Natural killer cell treated with Interleukin-12 subunit alpha and Interleukin-12 subunit beta and Interleukin-15 and Interleukin-18, amount 100 ng/mL, for 72 hours (primary cell): ENCODE measurements at places on chromosomes 5 and 9. TPM values are rescaled to one million over a fixed set of nuclear protein-coding genes. Genes with fewer than 3 reads are reported as not detected.

Gene FAM193B
- 135 TPM for total RNA-seq

Gene FEM1C
- total RNA-seq, result 17.1 TPM

Gene POLE3
- 62.7 TPM for total RNA-seq

Gene PLPP7
- total RNA-seq, result not detected

- H3K4me1 ChIP-seq, result peaks cover 12% of the 10 kb centered on the region
- H3K4me3 ChIP-seq, result no peak overlapping the region
- DNase-seq, result no peak
- no peaks in the 10 kb centered on the region for H3K27me3 ChIP-seq
- H3K36me3 ChIP-seq, result no peaks in the 10 kb centered on the region
Observed at GRCh38 chr9:134373269-134373668, 47.0 kb downstream of the RXRA start.

DNA sequence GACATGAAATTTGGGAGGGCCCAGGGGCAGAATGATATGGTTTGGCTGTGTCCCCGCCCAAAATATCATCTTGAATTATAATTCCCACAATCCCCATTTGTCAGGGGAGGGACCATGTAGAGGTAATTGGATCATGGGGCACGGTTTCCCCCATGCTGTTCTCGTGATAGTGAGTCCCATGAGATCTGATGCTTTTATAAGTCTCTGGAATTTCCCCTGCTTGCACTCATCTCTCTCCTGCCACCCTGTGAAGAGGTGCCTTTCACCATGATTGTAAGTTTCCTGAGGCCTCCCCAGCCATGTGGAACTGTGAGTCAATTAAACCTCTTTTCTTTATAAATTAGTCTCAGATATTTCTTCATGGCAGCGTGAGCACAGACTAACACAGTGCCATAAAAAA lies 11.3 kb downstream of the FBXO10 start:
- no peaks in the 10 kb centered on the region for H3K27me3 ChIP-seq
- DNase-seq, result no peak
- no peak overlapping the region for H3K27ac ChIP-seq
- peaks cover 2% of the 10 kb centered on the region for H3K4me1 ChIP-seq

- no peak overlapping the region for H3K27ac ChIP-seq
- peaks cover 35% of the 10 kb centered on the region for H3K27me3 ChIP-seq
- no peak overlapping the region for H3K4me3 ChIP-seq
Observed at GRCh38 chr5:168291964-168292785, 730 bp downstream of the WWC1 start.

GRCh38 chr5:156755421-156756087 lies 94.5 kb upstream of the PPP1R2B start:
- peaks cover 10% of the 10 kb centered on the region for H3K4me1 ChIP-seq
- H3K4me3 ChIP-seq, result no peak overlapping the region
- no peak for DNase-seq
- H3K27me3 ChIP-seq, result peaks cover 4% of the 10 kb centered on the region
- H3K27ac ChIP-seq, result no peak overlapping the region
- no peaks in the 10 kb centered on the region for H3K36me3 ChIP-seq

- peaks cover 34% of the 10 kb centered on the region for H3K4me1 ChIP-seq
- no peaks in the 10 kb centered on the region for H3K27me3 ChIP-seq
- H3K27ac ChIP-seq, result no peak overlapping the region
- H3K36me3 ChIP-seq, result no peaks in the 10 kb centered on the region
- DNase-seq, result no peak
Observed at GRCh38 chr5:91388362-91388761, 5.2 kb upstream of the ARRDC3 start.

DNA sequence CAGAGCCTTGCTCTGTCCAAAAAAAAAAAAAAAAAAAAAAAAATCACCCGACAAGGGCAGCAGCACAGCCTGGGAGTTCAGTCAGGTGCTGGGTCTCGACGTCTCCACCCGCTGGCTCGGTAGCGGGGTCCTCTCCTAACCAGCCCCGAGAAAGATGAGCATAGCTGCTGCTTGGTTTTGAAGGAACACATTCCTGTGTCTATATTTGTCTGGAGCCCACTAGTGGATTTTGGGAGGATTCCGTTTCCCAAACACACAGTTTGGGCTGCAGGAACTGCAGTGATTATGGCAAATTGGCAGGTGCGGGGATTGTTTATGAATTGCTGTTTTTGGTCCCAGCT lies 1.2 kb downstream of the OTULINL start:
- peak overlapping the region; percentile 45 for H3K27ac ChIP-seq
- peak overlapping the region; percentile 69 for H3K4me3 ChIP-seq
- no peak for DNase-seq
- H3K36me3 ChIP-seq, result no peaks in the 10 kb centered on the region
- peaks cover 8% of the 10 kb centered on the region for H3K27me3 ChIP-seq
